ENCODE measurements at places on chromosomes 1 and 21.

GRCh38 chr21:25408666-25409065 lies 198.6 kb downstream of the MRPL39 start:
- no peak for DNase-seq

DNA sequence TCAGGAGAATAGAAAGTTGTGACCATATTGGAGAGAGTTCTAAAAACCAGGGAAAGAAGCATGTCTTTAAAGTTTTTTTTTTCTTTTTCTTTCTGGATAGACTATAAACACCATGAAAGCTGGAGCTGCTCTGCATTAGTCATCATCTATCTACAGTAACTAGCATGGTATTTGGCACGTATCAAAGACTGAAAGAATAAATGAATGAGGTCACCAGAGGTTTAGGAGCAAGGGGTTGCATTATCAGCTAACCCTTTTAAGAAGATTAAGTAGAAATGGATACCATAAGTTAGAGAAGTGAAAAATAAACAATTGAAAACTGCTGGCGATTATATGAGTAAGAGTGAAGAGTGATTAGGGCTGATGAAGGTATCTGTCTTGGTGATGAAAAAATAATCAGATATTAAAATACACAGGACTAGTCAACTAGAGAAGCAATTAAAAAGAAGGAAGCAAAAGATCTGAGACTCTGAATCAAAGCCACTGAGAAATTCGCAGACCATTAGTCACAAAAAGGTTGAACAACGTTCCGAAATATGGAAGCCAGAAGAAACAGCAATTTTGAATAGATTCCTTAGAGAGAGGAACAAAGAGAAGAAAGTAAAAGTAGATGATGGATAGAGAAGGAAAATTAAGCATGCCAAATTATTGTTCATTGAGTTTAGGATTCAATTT lies 536.4 kb downstream of the DPYD start:
- no peak for DNase-seq

DNA sequence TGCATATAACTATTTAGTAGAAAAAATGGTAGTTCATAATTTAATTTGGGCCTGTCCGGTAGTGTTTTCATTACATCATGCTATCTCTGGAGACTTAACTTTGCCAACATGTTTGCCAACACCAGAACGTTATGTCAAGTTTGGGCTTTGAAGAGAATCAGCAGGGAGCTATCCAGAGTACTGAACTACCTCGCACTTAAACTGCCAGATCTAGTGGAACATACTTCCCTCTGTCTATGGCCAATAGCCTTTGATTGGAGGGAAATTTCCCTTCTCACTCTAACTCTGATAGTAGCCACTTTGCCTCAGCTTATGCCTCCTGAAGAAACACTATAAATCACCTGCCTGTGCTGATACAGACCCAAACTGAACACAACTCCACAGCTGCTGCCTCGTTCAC lies 10.0 kb downstream of the LRRC53 start:
- DNase-seq = no peak

DNA sequence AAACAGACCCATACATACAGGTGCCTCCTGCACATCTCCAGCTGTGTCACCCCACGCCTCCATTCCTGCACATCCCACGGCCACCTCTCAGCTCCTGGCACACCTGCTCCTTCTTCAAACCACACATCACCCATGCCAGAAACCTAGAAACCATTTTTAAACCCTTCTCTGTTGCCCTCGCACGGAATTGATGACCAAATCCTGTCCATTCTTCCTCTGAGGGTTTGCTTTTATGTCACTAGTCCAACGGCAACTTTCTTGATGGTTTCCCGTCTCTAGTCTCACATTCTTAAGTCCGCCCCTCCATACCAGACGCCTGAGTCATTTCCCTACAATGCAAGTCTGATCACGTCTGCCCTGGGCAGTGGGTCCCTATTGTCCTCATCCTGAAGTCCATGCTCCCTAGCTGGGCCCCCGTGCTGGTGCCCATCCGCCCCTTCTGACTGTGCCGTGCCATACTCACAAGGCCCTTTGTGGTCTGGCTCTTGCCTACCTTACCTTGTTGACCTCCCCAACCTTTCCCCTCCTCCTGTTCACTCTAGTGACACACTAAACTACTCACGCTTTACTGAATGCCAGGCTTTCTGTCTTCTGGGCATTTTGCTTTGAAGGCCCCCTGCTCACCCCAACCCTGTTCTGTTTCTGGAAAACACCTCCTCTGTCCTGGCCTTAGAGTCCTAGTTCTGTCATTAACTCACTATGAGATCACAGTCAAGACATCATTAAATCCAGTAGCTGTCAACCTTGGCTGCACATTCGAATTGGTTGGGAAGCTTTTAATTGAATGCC lies 17.6 kb downstream of the SLC2A1 start:
- no peak for DNase-seq

GRCh38 chr21:44682580-44683151 lies 703 bp upstream of the KRTAP12-1 start:
- DNase-seq = no peak

- no peak for DNase-seq
Observed at GRCh38 chr1:84598418-84598817, 24.2 kb upstream of the CTBS start.

- DNase-seq = no peak
Observed at GRCh38 chr1:106613068-106613467, 443.4 kb upstream of the PRMT6 start.

GRCh38 chr1:178645157-178645807 lies 79.8 kb upstream of the RALGPS2 start:
- no peak for DNase-seq

All from Right ventricle myocardium inferior (tissue), 1 donor.